ENCODE measurements at places on chromosomes 1 and 21. TPM values are rescaled to one million over a fixed set of nuclear protein-coding genes. Genes with fewer than 3 reads are reported as not detected.

Gene INAVA
- total RNA-seq, result 0.45 TPM

DNA sequence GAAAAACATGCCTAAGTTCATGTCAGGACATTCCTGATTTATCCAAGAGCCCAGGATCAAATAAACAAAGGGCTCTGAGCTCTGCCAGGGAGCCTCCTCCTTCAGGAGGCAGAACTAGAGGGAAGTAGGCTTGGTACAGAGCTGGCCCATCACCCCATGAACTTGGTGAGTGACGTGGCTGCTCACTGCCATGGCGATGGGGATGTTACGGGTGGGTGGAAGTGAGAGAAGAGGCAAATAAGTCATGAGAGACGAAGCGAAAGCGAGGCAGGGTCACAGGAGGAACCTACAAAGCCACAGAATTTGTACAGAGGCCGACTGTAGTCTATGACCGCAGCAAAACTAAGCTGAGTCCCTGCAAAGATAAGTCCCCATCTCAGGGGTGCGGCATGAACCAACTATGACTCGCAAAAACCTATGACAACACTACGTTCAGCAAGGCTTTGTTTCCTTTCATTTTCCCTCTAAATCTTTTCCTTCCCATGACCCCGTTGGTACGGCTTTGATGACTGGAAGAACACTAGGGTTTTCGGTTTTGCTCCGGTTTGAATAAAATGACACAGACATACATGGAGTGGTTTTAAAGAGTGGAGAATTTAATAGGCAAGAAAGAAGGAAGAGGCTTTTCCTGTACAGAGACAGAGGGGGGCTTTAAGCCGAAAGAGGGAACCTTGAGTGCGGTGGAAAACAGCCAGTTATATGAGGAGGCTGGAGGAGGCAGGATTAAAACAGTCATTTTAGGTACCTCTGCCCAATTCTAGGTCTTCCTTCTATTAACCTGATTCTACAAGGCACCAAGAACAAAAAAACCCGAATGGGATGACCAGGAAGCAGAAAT, 74.1 kb downstream of the CD46 start:
- DNase-seq, result peak; percentile 81

DNA sequence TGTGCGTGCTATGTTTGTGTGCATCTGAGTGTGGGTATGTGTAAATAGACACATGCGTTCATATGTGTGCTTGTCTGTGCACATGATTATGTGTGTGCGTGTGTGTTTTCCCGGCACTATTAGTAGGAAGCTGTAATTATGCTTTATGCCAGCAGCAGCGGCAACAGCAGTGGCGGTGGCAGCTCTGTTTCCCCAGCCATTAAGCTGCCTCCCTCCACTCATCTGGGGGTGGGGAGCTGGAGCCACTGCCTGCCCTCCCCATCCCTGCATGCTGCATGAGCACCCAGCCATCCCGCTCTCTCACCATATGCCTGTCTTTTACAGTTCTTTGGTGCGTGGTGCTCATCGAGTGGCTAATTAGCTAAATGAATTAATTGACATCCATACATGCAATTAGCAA, 30.5 kb upstream of the ACOT11 start:
- no peak for DNase-seq

Gene TAF1A
- total RNA-seq, result 10.7 TPM

DNA sequence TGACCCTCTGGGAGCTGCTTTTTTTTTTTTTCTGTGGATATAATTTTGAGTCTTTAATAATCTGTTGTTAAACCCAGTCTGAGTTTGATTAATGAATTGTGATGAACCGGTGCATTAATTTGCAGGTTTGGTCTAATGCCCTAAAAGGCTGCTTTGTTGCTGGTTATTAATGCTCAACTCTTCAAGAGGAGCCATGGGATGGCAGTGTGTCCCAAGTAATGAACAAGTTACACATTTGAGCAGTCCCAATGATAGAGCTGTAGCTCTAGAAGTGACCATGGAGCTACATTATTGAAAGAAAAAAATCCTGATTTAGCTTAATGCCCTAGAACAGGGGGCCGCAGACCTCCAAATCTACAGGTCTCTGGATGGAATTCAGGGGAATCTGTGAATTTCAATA, 53.1 kb downstream of the RWDD3 start:
- no peak for DNase-seq

Gene RABGGTB
- 57.2 TPM for total RNA-seq

GRCh38 chr1:147760481-147761260, at the start of gene GJA5:
Gene GJA5, minus strand, starts transcription at chr1:147760602. Its CDS starts 1,364 bp downstream, at chr1:147759238.
- no peak for DNase-seq

Gene MROH9
- 0.31 TPM for total RNA-seq

DNA sequence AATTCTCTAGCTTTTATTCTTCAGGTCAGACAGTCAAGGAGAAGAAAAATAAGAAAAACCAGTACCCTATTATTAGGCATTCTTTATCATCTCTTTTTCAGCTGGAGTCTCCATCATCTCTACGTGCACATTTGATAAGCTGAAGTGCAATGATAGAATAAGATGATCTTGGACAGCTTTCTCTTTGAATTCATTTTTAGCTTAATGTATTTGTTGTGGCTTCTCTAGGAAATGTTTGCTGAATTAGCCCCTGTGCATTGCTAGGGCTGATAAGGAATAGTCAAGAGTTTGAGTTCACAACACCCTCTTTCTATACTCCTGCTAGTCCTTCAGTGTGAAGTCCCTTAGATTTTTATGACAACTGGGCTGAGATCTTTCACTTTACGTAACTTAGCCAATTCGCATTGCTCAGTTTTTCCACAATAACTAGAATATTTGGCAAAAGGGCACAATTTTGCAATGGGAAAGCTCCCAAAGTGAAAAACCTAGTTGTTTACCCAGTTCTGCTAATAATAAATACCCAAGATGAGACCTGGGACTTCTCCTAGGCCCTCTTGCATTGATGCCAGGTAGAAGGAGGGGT, 7.0 kb upstream of the KCNJ15 start:
- DNase-seq, result no peak

Gene IFFO2
- 5.4 TPM for total RNA-seq

DNA sequence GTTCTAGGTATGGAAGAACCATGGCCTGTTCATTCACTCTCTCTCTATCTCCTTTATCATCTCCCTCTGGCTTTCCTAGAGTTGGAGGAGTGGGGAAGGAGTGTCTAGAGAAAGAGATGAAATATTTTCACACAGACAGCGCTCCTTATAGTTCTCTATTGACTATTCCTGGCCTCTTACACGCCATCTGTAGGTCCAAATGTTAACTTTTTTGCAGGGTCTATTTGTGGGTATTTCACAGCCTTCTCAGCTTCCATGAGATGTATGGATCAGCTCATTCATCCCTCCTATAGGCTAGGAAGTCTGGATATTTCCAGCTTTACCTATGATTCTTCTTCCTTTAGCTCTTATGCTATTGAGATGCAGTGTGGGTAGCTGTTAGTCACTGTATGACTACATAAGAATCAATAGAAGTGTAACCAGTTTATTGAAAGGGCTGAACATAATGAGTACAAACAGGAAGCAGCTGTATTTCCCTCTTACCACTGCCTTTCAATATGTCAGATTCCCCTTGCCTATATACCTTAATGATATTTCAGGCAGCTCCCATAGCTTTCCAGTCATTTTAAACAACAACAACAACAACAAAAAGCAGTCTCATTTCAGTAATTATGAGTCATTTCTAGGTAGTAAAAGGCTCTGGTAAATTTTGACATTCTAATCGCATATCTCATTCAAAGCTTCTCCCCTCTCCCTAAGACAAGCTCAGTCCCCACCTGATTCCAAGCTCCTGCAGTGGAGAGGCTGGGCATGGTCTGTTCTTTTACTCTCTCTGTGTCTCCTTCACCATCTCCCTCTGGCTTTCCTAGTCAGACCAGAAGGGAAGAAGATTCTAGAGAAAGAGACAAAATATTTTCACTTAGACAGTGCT, 149.5 kb downstream of the TTLL7 start:
- no peak for DNase-seq

Gene HSD11B1
- 6.0 TPM for total RNA-seq

Gene TCP10L
- total RNA-seq, result 1.9 TPM
